Activated CD4-positive, alpha-beta T cell treated with anti-CD3 and anti-CD28 coated beads, Interleukin-2, amount 10 ng/mL, durations not matched to agents 7 days and 5 days (primary cell): ENCODE measurements at places on chromosomes 3 and 15.

DNA sequence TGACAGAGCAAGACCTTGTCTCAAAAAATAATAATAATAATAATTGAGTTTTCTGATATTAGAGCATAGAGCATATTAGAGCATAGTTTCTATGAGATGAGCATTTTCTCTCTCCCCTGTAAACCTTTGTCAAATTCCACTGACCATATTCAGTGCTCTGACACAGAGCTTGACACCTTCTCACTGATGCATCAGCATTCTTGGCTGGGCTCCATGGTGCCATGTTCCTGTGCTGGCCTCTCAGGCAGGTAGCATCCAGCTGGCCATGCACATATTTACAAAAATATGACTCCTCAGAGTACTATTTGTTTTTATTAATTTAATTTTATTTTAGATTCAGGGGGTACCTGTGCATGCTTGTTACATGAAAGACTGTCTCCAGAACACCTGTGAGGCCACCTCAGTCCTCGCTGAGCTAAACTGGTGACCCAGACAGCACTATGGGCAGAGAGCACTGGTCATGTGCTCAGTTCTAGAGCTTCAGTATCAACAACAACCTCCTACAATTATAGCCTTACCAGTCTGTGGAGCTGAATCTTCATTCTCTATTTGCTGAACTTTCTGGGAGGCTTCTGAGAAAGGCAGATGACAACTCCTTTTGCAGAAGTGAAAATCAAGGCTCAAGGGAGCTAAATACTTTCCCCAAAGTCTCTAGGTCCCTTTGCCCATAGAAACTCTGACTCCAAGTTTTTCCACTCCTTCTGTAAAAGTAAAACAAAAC lies 21.6 kb upstream of the SLC28A2 start:
- DNase-seq, result no peak

- no peak for DNase-seq
Measured at GRCh38 chr15:47685141-47685870, 32.0 kb upstream of the SEMA6D start.

GRCh38 chr15:73700041-73700842 lies 16.1 kb downstream of the CD276 start:
- peak; percentile 84 for DNase-seq

- DNase-seq, result no peak
Measured at GRCh38 chr15:100308608-100309007, 33.2 kb downstream of the ADAMTS17 start.

DNA sequence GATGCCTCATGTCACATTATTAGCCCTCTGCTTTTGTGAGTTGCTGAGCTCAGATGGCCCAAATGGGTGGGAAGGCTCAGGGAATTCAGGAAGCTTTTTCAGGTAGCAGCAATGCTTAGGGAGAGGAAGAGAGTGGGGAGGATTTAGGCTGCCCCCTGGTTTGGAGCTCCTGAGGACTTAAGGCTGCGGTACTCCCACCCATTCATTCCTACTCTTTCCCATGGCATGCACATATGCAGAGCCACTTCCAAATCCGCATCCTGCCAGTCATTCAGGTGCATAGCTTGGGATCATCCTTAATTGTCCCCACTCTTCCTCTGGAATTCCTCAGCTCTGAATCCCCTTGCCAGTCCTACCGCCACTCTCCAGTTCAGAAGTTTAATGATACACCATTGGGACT lies 343.1 kb upstream of the FRG2C start:
- no peak for DNase-seq

DNA sequence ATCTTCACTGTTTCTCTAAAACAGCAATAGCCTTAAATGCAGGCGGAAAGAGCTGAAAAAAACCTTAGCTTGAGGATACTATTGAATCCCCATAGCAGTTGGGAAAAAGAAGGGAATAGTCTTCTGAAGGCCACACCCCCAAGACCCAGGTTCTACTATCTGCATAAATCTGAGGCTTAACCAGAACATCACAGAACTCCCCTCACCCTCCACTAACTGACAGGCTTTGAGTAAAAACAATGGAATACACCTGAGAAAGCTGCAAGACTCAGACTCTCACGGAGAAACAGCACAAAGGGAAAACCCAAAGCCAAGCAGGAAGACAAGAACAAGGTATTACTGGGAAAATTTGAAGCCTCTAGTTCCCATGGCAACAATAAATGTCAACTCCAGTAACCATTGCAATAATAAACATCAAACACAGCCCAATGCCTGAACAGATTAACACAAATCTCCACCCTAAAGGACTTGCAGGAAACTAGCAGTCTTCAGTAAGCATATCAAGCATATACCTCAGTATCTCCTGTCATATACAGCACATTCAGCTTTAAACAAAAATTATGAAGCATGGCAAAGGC lies 56.4 kb downstream of the TMCC1 start:
- no peak for DNase-seq

DNA sequence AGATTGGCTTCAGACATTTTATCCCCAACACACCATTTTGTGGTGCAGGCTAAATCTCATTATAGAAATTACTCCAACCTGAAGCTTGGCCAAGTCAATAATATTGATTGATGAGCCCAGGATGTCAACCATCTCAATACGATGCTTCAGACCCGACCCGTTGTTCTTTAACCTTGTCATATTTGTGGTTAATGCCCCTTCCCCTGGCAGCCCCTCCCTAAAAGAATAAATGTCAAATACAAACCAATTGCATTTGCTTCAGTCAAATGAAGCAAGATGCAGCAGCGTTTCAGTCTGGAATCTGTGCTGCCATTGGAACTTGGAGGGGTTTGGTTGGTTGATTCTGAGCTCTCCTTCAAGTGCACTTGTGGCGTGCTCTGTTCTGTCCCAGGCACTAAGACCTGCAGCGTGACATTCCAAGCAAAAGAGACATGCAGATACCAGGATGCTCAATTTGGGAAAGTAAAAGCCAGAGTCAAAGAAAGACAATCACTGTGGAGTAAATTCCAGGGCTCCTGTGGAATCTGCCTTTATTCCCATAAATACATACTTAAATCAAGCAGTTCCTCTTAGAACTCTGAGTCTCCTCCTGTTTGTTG lies 23.8 kb upstream of the PSMD6 start:
- DNase-seq, result no peak

GRCh38 chr3:42670670-42671069 lies 14.7 kb upstream of the KLHL40 start:
- DNase-seq, result no peak

GRCh38 chr3:30428251-30428650 lies 178.2 kb upstream of the TGFBR2 start:
- no peak for DNase-seq

DNA sequence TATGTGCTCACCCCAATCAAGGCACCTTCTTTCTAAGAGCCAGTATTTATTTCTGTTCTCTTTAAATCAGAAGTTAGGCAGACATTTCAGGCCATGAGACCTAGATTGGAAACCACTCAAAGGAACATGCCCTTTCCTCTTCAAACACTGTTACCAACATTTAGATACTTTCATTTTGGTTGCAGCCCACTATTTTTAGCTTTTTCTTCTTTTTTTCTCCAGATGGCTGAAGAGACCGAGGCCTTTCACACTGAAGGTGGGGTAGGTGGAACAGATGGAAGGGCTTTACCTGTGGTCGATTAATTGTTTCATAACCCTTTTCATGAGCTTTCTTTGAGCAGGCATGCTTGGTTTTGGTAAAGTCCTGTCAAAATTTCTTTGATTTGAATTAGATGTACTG lies 10.9 kb upstream of the LZTFL1 start:
- DNase-seq, result no peak

- DNase-seq, result no peak
Measured at GRCh38 chr15:77430652-77431051, 10.0 kb downstream of the HMG20A start.

DNA sequence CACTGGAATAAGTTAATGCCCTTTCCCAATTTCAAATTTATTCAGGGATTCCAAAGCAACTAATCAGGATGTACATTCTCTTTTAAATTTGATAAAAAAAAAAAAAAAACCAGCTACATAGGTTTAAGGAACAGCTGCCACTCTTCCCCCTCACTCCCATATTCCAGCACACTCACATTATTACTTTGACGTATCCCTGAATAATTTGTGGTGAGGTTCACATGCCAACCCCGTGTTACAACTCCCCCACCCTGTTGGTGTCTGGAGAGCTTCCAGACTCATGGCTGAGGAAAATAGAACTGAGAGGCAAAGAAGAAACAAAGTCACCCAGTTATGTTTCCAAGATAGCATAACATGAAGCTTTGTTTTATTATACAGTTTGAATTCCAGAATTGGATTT lies 300.5 kb upstream of the MME start:
- no peak for DNase-seq

GRCh38 chr15:95557226-95558046 lies 773.1 kb upstream of the NR2F2 start:
- DNase-seq, result no peak

DNA sequence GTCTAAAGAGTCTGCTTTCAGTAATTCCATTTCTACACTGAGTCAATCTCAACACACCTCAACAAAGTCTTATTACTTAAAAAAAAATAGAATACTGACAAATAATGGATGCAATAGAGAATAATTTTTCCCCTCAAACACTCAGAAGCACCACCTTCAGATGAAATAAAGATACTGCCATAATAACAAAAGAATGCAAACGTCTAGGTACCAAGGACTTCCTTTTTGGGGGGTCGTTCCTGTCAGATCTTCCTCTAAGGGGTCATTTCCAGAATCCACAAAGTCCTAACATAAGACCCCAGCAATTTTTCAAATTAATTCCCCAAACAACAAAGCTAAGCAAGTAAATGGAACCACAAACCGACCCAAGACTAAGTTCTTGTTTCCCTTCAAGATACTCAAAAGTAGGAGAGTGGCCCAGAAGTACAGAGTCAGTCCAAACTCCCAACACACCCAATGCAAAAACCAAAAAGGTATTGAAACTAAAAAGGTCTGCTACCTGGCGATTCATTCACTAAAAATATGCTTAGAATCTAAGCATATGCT lies 1.3 kb downstream of the RYK start:
- DNase-seq, result no peak

- DNase-seq, result no peak
Measured at GRCh38 chr15:73957785-73958184, 31.5 kb downstream of the LOXL1 start.

DNA sequence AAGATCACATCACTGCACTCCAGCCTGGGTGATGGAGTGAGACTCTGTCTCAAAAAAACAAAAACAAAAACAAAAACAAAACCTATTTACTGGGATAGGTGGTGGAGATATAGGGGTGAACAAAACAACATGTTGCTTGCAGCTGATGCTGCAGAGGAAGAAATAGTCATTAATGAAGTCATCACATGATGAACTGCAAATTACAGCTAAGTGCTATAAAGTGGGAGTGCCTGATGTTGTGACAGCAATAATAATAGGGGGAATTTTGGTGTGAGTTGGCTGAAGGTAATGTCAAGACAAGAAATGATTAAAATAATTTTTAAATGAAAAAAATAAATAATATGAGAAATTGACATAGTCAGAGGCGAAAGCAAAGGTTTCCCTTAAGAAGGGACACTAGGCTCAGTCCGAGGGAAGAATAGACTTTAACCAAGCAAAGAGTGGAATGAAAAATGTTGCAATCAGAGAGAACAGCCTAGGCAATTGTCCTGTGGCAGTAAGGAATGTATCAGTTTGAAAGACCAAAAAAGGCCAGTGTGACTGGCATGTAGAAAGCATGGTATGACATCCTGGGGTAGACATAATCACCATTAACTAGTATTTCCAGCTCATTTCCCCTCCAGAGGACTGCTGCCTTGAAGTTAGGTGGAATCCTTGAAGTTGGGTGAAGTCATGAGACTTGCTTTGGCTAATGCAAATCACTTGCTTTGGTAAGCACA lies 14.7 kb upstream of the PIK3CB start:
- no peak for DNase-seq

GRCh38 chr3:100331660-100332059 lies 2.9 kb upstream of the NIT2 start:
- no peak for DNase-seq

- no peak for DNase-seq
Measured at GRCh38 chr3:134610432-134611385, 40.1 kb downstream of the KY start.

GRCh38 chr3:94561094-94561493 lies 498.2 kb downstream of the NSUN3 start:
- DNase-seq, result no peak

- no peak for DNase-seq
Measured at GRCh38 chr3:168331756-168332155, 236.0 kb upstream of the GOLIM4 start.

GRCh38 chr3:129440618-129441190 lies 680 bp downstream of the IFT122 start:
- DNase-seq, result no peak

- no peak for DNase-seq
Measured at GRCh38 chr15:39270934-39271333, 309.9 kb upstream of the THBS1 start.

DNA sequence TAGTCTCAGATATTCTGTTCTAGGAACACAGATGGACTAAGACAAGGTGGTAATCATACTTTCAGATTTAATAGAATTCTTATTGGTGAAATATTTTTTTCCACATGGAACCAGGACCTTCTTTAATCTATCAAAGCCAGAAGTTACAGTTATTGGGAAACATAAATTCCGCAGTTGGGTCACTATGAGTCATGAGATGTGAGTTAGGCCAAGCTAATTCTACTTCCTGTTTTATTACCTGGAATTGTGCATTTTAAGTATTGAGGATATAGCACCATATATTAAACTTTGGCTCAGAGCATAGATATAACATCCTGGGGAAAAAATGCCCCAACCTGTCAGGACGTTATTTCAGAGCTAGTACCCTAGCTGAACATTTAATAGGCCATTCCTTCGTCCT lies 96.4 kb upstream of the P3H2 start:
- no peak for DNase-seq

DNA sequence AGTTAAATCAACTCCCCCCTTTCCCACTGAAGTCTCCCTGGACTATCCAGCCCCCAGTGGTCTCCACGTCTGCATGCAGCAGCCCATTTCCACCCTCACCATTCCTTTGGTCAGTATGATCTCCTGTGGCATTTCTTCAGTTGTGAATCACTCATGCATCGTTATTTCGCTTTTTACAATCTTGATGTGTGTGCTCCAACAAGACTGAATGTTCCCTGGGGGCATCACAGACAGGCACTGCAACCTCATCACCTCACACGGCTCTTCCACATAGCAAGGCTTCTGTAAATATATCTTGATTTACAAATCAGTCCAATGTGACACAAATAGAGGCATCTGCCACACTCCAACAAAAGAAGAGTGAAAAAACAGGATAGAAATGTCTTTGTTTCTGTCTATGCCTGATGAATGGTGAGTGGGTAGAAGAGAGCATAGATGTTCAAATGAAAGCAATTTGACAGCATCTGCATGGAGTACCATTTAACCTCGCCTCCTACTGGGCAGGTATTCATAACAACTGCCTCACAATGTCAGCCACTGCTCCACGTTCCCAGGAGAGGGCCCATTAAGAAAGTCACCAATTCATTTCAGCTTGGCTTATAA lies 5.2 kb downstream of the HEG1 start:
- no peak for DNase-seq

GRCh38 chr3:13072600-13073325 lies 466 bp downstream of the IQSEC1 start:
- no peak for DNase-seq

- no peak for DNase-seq
Measured at GRCh38 chr15:41566121-41566885, 7.3 kb downstream of the TYRO3 start.

- no peak for DNase-seq
Measured at GRCh38 chr3:157445857-157446256, 9.2 kb downstream of the PTX3 start.
